ENCODE measurements at places on chromosomes 4 and X. TPM values are rescaled to one million over a fixed set of nuclear protein-coding genes. Genes with fewer than 3 reads are reported as not detected.

GRCh38 chr4:188190461-188190860 is 51.2 kb downstream of the TRIML1 start:
- H3K27me3 ChIP-seq = no peaks in the 10 kb centered on the region
- H3K4me3 ChIP-seq = no peak overlapping the region
- no peaks in the 10 kb centered on the region for H3K36me3 ChIP-seq

The OTUD6A gene
- total RNA-seq = not detected

The XAGE1A gene
- total RNA-seq = not detected

The CSAG3 gene
- 1.3 TPM for total RNA-seq

Data from activated T-cell treated with anti-CD3 and anti-CD28 coated beads, Interleukin-2, amount 50 U/mL, for 72 hours (primary cell).